ENCODE measurements at places on chromosomes 7 and 10.
A peak's percentile ranks its signal among the peaks of the same experiment; 100 is the strongest.

GRCh38 chr7:39073432-39073831, 95.7 kb downstream of the POU6F2 start:
- peak; percentile 56 for DNase-seq

- no peak for DNase-seq
These were observed 66.0 kb downstream of the SLC25A40 start for GRCh38 chr7:87810130-87810529.

GRCh38 chr7:98826387-98826786, 43.4 kb downstream of the TMEM130 start:
- no peak for DNase-seq

DNA sequence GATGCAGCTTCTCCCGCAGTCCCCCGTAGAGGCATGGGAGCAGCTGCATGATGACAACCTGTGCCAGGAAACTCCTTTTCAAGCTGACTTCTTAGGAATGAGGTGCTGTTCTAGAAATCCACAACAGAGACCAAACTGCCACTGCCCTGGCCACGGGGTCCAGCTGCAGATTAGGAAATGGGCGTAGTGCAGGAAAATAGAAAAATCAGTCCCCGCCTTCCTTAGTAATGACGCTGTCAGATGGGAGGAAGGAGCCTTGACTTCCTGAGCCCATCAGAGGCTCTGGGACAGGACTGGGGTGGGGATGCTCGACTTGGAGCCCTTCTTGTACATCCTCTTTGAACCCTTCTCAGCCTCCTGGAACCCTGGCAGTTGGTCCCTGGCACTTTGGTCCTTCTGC, 227.8 kb upstream of the GRB10 start:
- DNase-seq = no peak

GRCh38 chr10:44993922-44994751, 6.6 kb upstream of the ZNF22 start:
- no peak for DNase-seq

DNA sequence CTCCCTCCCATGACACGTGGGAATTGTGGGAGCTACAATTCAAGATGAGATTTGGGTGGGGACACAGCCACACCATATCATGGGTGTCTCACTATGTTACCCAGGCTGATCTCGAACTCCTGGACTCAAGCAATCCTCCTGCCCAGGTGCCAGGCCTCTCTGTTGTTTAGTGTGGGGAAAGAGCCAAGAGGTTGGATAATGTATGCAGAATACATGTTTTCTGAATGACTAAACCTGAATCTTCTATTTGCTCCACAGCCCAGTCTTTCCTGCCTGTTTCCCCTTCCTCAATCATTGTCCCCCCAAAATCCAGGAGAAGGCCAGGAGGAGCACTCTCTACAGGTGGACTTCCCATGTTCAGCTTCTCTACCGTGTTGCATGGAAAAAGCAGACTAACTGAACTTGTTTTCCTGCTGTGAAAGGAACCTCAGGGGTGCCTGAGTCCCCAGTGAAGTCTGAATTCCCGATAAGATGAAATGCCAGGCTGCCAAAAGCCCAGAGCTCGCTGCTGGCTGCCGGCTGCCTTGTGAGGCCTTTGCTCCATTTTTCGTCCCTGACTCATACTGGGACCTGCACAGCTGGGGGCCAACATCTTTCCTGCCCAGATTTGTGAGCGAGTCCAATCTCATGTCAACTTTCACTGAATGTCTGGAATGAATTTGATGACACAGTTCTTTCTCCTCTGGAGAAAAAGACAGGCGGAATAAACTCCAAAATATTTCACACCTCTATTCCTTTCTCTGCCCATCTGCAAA, 588.0 kb downstream of the CALN1 start:
- DNase-seq = no peak

DNA sequence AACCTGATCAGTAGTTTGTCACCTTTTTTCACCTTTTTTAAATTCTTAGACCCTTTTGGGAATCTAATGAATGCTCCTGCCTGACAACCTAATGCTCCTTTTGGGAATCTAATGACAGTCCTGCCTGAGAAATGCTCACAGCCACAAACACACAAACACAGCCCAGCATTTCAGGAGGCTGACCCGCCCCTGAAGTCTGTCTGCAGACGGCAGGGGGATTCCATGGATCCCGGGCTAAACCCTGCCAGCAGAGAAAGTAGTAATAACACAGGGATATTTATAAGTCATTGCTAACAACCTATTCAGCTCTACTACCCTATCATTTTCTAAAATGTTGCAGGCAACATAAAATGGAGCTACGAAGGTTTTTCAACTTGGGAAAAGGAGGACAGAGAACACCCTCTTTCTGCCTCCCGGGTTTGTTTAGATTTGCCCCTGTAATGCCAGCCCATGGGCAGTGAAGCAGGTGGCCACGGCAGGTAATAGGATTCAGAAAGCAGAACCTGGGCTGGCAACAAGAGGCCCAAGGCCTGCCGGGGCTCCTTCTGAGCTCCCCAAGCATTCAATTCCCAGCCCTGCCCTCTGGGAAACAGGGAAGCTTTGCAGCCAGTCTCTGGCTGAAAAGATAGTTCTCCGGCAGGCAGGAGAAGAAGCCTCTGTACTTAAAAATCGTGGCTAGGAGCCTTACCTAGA, 65.2 kb downstream of the CREB3L2 start:
- no peak for DNase-seq

DNA sequence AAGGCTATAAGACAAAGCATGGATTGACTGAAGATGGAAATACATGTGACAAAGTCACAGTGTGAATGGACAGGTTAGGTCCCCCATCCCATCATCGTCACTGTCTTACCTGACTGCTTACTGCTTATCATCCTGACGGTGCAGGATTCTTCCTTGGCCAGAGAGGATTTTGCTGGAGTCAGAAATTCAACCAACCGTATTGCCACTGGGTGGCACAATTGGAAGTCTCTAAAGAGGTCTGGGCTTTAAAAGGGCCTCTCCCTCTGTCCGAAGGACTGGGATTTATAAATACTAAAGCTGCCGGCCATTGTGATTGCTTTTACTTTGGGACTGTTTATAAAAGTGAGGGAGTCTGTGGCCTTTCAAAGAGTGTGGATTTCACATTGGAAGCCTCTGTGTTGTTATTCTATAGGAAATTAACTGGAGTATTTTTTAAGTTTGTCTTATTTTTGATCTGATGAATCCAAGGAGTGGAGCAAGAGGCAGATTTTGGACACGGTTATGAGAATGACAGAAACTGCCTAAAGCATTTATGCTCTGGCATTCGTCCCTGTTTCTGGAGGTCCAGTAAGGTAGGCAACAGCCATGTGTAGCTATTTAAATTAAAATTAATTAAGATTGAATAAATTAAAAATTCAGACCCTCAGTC, 113.3 kb upstream of the CREB5 start:
- DNase-seq = peak; percentile 79

DNA sequence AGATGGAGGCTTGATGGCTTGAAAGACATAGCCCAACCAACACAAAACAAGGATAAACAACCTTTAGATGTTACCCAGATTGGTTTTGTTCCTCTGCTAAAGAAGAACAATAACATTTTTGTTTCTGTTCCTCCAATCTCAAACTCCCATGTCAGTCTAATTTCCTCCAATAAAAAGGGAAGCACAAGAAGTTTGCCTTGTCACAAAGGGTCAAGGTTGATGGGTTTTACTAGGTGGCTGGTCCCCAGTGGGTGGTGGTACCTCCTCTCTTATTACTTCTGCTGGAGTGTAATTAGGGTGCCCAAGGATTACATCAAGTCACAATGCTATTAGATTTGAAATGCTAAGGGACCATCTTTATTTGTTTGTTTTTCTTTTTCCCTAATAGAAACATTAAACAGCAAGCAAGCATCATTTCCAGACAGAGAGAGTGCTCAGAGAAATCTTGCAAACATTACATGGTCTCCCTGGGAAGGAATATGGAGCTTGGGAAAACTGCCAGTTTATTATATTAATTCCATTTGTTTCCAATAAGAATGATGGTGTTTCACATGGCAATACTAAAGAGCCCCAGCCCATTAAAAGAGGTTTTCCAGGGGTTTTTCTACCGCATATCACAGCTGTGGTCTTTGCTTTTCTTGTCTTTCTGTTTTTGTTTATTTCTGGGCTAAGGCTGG, 78.3 kb upstream of the AOAH start:
- DNase-seq = no peak

- DNase-seq = no peak
These were observed 35.3 kb downstream of the LRRC72 start for GRCh38 chr7:16561943-16562342.

GRCh38 chr7:112157072-112157471, 49.1 kb downstream of the DOCK4 start:
- peak; percentile 38 for DNase-seq

DNA sequence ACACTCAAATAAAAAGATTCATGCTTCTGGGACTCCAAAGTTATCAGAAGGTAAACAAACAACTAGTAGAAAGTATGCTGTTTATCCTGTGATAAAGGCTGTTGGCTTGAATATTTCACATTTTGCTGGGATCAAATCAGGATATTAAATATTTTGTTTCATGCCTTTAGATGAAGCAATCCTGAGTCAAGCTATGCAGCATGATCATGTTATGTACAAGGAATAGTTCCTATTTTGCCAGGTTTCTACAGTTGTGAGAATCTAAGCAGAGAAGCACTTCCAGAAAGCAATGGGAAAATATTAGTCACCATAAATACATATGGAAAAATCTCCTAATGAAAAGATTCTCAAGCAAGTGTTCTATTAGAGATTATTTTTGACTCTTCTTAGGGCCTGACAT, 262.8 kb upstream of the PCDH15 start:
- no peak for DNase-seq

DNA sequence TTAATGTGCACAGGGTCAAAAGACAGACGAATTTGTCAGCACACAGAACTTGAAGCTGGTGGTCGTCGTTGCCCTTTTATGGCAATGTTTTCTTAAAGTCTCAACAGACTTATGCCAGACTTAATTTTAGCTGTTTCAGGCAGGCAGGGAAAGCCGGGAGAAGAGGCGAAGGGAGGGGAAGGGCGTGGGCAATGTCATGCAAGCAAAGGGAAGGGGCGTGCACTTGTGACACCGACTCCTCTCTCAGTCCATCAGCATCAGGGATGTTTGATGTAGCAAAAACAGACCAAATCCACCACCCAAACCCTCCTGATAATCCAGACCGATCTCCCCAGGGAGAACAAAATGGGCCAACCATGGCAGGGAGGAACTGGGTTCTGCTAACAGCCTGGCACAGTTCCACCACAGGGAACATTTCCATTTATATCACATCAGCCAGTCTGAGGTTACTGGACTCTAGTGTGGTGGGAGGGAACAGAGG, 118.1 kb upstream of the RHEB start:
- no peak for DNase-seq

DNA sequence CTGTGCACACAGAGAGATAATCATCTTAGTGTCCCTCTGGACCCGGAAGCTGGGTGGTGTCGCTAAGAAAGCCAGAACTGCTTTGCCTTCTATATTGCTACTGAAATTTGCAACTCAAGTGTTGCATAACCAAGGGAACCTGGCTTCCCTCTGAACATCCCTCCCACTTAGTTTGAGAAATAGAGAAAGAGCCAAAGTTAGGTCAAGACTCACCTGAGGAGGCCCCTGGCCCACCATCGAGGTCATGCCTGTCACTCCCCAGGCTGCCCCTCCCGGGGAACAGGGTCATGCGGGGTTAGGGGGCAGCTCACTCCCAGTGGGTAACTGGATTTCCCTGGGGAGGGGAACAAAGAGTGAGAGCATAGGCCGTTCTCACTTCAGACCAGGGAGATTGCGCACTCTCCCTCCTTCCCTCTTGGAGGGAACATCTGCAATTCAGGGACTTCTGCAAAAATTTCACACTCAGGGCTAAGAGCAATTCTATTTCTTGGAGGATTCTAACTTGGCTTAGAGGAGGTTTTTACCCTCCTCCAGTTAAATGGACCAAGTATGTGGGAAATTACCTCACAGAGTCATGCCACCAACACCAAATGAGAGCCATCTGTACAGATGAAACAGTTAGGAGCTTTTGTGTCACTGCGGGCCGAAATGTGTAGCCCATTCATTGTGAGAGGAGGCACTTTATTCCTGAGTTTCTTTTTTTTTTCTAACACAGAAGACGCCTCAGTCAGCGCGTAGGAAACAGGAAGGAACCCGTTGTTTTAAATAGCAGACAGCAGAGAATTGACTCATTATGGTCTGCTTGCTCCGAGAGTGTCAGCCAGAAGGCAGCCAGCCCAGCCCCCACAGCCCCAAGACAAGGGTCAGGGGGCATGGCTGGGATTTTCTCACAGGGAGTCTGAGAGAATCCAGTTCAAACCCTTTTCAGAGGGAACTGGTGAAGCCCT, 221.3 kb downstream of the ARHGAP12 start:
- DNase-seq = peak; percentile 78

DNA sequence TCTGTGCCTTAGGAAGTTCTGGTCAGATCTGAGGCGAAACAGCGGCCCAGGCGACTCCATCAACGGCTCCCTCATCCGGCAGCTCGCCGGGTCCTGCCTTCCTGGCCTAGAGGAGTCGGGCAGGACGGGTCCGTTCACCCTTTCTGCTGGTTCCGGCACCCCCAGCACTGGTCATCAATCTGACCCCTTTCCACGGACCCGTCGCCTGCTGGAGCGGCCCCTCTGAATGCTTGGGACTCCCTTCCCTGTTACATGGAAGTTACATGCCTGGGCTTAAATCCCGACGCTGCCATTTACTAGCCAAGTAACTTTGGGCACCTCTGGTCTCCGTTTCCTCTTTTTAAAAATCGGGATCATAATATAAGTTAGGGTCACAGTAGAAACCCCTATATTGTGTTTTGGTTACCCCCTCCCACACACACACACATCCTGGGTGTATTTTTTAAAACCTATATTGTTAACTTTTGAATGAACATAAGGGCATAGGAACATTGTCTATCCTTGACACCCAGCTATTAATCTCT, 607 bp upstream of the GGCT start:
- DNase-seq = no peak

- peak; percentile 94 for DNase-seq
These were observed 33.3 kb upstream of the MNX1 start for GRCh38 chr7:157043745-157044144.

- DNase-seq = no peak
These were observed 220.5 kb downstream of the MAD1L1 start for GRCh38 chr7:2012044-2012900.

DNA sequence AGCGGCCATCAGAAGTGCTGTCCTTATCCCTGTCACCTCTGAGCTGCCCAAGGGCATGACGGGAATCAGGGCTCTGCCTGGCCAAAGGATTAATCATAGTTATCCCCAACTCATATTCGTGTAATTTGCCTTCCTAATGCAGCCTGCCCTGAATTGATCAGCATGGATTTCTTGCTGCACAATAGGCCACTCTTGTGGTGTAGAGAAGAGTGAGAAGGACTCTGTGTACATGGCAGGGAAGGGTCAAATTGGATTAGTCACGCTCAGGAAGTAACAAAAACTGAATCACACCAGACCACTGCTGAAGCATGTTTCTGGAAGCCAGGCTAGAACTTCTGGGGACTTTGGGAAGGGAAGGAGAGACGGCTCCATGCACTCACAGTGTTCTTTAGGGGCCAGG, 227.0 kb downstream of the BUB3 start:
- no peak for DNase-seq

DNA sequence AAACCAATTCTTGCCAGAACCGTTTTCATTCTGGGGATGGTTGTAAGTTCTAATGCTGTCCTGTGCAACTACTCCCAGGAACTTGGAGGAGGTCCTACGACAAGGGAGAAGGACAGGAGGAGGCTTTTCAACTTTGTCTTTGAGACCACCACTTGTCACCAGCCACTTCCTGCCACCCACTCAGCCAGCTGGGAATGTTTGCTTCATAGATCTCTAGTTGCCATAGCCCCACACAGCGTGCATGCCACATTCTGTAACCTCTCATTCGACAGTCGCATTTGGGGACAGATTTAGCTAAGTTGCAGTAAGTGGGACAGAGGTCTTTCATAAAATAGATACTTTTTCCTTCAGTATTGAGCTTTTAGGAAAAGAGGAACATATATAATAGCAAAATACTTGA, 78.0 kb downstream of the TAF3 start:
- DNase-seq = no peak

GRCh38 chr10:25327273-25327672, 152.5 kb downstream of the GPR158 start:
- no peak for DNase-seq

Measured in AG20443 (cell line).